ENCODE measurements at places on chromosomes 6 and 20.
A peak's percentile ranks its signal among the peaks of the same experiment; 100 is the strongest.

DNA sequence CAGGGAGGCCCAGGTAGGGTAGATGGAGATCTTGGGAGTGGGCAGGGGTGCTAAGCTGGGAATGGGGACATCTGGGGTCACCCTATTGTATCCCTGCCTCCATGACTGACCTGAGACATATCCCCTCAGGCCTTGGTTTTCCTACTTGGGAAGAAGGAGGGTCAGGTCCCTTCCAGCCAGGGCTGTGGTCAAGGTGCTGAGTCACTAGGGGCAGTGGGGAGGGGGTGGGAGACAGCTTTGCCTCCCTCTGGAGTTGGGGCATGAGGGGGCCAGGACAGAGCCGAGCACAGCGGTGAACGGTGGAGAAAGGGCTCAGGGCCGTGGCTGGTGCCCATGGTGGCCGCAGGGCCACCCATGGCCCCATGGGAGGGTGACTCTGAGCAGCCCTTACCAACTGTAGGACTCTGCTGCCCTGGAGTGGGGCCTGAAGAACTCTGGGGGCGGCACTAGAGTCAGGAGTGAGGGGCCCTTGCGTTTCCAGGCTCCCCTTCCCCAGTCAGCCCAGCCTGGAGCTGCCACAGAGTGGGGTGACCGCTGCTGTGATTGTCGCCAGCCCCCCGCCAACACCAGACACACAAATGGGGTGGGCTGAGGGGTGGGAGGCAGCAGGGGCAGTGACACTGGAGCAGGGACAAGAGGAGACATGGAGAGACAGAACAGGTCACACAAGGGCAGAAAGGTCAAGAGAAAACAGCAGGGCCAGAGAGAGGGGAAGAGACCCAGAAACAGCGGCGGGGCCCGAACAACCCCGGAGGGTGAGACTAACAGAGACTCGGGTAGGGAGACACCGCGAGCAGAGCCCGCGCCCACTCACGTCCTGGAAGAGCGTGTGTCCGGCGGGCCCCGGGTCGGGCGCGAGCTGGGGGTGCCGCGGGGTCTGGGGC lies 576 bp downstream of the NECAB3 start:
- peaks cover 70% of the 10 kb centered on the region for H3K4me1 ChIP-seq
- H3K36me3 ChIP-seq, result peaks cover 16% of the 10 kb centered on the region
- DNase-seq, result no peak
- H3K27me3 ChIP-seq, result no peaks in the 10 kb centered on the region
- peak overlapping the region; percentile 77 for H3K4me3 ChIP-seq
- H3K27ac ChIP-seq, result peak overlapping the region; percentile 88

DNA sequence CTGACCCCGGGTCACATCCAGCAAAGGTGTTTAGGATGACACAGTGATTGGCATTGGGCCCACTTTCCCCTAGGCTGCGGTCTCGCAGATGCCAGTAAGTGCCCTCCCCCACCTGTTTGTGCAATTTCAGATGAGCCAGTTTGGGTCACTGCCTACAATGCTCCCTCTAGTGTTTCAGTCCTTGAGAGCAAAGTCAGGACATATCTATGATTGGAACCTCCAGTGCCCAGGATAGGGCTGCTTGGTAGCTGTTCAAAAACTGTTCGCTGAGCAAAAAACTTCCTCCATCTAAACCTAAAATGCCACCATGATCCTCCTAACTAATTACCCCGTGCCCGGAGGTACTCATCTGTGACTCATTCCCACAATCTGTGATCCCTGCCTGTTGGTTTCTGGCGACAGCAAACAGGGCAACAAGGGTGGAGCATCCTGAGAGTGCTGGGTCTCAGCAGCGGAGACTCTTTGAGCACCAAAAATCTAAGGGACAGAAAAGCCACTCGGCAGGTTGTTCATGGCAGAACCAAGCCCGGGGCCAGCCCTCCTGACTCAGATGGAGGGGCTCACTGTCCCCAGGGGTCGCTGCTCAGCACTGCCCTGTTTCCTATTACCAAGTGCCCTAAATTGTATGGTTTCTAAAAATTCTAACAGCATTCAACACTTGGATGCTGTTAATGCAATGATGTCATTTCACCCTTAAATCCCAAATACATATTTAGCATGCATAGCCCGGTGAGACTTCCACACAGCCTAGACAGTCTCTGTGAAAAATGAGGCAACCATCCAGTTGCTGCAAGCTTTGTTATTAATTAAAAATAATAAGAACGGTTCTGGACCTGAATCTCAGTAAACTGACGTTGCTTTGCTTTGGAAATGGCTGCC lies 5.0 kb downstream of the VSX1 start:
- H3K36me3 ChIP-seq, result no peaks in the 10 kb centered on the region
- peak; percentile 19 for DNase-seq
- peaks cover 77% of the 10 kb centered on the region for H3K27me3 ChIP-seq
- peak overlapping the region; percentile 31 for H3K27ac ChIP-seq
- H3K4me1 ChIP-seq, result peaks cover 34% of the 10 kb centered on the region

DNA sequence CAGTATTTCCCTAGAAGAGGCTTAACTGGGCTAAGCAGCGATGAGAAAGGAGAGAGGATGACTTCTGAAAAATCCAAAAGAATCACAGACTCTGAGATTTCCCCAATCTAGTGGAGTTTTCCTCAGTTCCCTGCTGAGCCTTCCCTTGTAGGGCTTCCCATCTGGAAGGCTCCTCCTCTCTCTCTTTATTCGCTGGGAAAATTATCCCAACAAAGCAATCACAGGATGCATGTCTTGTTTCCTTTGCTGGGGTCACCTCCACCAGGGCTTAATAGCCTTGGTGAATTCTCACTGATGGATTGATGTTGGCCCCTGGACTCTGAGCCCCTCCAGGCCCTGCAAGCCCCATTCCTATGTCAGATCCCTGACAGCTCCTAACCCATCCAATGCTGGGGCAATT lies 69.8 kb upstream of the MAFB start:
- H3K4me3 ChIP-seq, result no peak overlapping the region
- H3K27me3 ChIP-seq, result no peaks in the 10 kb centered on the region
- no peaks in the 10 kb centered on the region for H3K36me3 ChIP-seq
- DNase-seq, result no peak
- H3K4me1 ChIP-seq, result peaks cover 6% of the 10 kb centered on the region

GRCh38 chr6:93272896-93273295 lies 146.5 kb downstream of the EPHA7 start:
- DNase-seq, result no peak
- H3K4me3 ChIP-seq, result no peak overlapping the region
- no peaks in the 10 kb centered on the region for H3K36me3 ChIP-seq
- H3K4me1 ChIP-seq, result no peaks in the 10 kb centered on the region

GRCh38 chr6:108746366-108746765 lies 101.9 kb upstream of the ARMC2 start:
- DNase-seq, result no peak
- H3K27me3 ChIP-seq, result no peaks in the 10 kb centered on the region
- H3K27ac ChIP-seq, result no peak overlapping the region
- peaks cover 11% of the 10 kb centered on the region for H3K4me1 ChIP-seq
- no peaks in the 10 kb centered on the region for H3K36me3 ChIP-seq

GRCh38 chr20:16432466-16433292 lies 140.6 kb downstream of the KIF16B start:
- H3K27me3 ChIP-seq, result no peaks in the 10 kb centered on the region
- no peak for DNase-seq
- no peak overlapping the region for H3K4me3 ChIP-seq
- no peaks in the 10 kb centered on the region for H3K4me1 ChIP-seq
- H3K36me3 ChIP-seq, result peaks cover 19% of the 10 kb centered on the region

DNA sequence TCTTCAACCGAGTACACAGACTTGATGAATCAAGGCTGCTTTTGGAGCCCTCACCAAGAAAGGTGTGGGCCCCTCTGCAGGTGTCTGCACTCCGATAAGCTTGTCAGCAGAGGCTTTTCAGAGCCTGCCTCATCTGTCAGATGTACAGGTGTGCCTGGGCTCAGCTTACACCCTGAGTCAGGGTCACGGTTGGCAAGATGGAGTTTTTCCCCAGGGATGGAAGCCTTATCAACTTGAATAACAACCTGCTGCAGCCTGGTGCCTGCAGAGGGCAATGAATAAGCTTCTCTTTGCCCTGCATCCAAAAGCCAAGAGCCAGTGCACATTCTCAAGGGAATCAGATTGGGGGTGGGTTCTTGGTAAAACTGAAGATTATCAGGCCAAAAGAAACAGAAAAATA lies 427.1 kb downstream of the CD83 start:
- no peak overlapping the region for H3K4me3 ChIP-seq
- H3K4me1 ChIP-seq, result no peaks in the 10 kb centered on the region
- no peaks in the 10 kb centered on the region for H3K27me3 ChIP-seq

GRCh38 chr6:33826537-33826936 lies 22.7 kb upstream of the MLN start:
- no peak overlapping the region for H3K27ac ChIP-seq
- H3K36me3 ChIP-seq, result no peaks in the 10 kb centered on the region
- H3K27me3 ChIP-seq, result no peaks in the 10 kb centered on the region
- peaks cover 25% of the 10 kb centered on the region for H3K4me1 ChIP-seq
- no peak overlapping the region for H3K4me3 ChIP-seq

GRCh38 chr6:47438481-47439347 lies 38.9 kb upstream of the CD2AP start:
- no peaks in the 10 kb centered on the region for H3K36me3 ChIP-seq
- no peaks in the 10 kb centered on the region for H3K27me3 ChIP-seq
- no peak overlapping the region for H3K27ac ChIP-seq

All from stomach (tissue), 19 donors.